NCI-H460 (cell line): ENCODE measurements at places on chromosomes 11 and 22.

- DNase-seq, result no peak
These were observed 59.9 kb upstream of the B3GNT6 start for GRCh38 chr11:76974179-76974891.

DNA sequence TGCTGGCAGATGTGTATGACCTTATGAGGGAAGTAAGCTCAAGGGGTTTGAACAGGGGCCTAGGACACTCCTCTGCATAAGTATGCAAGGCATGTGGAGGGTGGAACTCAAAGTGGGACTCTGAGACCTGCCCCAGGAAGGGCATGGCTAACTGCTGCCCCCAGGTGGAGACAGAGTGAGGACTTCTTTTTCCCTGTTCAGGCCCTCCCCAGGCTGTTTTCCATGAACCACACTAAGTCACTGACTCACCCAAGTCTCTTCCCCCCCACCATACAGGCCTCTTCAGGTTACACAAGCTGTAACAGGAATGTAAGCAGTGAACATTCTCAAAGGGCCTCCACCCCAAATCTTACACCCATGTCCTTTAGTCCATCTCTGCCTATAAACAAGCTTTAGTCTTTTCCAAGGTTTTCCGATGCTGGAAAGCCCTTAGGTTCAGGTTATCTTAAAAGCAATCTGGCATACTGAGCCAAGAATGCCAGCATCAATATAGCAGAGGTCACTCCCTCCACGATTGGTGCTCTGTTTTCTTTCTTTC lies 13.1 kb downstream of the EEF1G start:
- DNase-seq, result peak; percentile 87

- no peak for DNase-seq
These were observed 838.7 kb upstream of the API5 start for GRCh38 chr11:42473106-42473505.

- DNase-seq, result no peak
These were observed 58.2 kb downstream of the RBX1 start for GRCh38 chr22:41009222-41009948.

DNA sequence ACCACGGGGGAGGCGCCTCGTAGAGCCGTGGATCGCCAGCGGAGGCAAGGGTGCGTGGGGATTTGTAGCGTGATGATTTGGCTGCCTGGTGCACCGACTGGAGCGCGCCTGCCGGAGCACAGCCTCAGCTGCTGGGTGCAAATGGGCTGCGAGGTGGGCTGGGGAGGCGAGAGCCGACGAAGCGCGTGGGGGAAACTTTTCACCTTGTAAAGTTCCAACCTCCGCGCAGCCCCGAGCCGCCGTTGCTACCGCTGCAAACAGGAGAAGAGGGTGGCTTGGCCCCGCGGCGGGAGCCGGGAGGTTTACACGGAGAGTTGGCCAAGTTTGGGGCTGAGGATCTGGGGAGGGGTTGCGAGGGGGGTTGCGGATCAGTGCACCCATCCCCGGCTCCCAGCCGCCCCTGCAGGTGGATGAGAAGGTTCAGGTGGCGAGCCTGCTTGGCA lies 528 bp downstream of the FAT3 start:
- no peak for DNase-seq

DNA sequence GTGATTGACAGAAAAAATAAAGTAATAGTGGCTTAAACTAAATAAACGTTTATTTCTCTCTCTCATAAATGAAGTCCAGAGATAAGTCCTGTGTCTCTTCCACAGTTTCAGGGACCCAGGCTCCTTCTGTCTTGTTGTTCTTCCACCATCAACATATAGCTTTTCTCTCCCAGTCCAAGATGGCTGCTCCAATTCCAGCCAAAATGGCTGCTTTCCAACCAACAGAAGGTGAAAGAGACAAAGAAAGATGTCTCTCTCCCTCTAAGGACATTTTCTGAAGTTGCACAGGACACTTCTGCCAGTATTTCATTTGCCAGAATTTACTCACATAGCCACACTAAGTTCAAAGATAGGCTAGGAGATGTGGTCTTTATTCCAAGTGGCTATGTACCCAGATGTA lies 9.4 kb upstream of the PLEKHB1 start:
- DNase-seq, result no peak
